Pericardium fibroblast (primary cell): ENCODE measurements at places on chromosomes 3 and 15. TPM values are rescaled to one million over a fixed set of nuclear protein-coding genes. Genes with fewer than 3 reads are reported as not detected.

Gene ARNT2
- total RNA-seq: 15.9 and 22.0 TPM in 2 replicates

Gene SOX14
- total RNA-seq: not detected in 2 replicates

Gene SUSD5
- total RNA-seq: 4.0 and 4.8 TPM in 2 replicates

Gene ITGA11
- 15.3 and 16.8 TPM in 2 replicates for total RNA-seq

Gene GOLGA8S
- 0.23 TPM in 1 of 2 replicates, not detected in the other for total RNA-seq

Gene NANOGP8
- not detected in 2 replicates for total RNA-seq

Gene ZNF717
- 5.8 and 8.5 TPM in 2 replicates for total RNA-seq

Gene TRA2B
- 68.3 and 130 TPM in 2 replicates for total RNA-seq

Gene MYL3
- 0.12 and 2.4 TPM in 2 replicates for total RNA-seq

Gene PPARG
- 16.6 and 44.0 TPM in 2 replicates for total RNA-seq

Gene CSTA
- total RNA-seq: 6.2 and 14.4 TPM in 2 replicates

Gene CHRNA7
- total RNA-seq: not detected in 2 replicates

Gene CHL1
- under 0.01 and 0.68 TPM in 2 replicates for total RNA-seq

Gene TM4SF18
- total RNA-seq: under 0.01 and 7.1 TPM in 2 replicates

Gene GOLIM4
- total RNA-seq: 31.9 and 48.9 TPM in 2 replicates
